ENCODE measurements at places on chromosomes 16 and 17.

- no peak for DNase-seq
Observed at GRCh38 chr17:15662681-15663080, 21.4 kb downstream of the TRIM16 start.

DNA sequence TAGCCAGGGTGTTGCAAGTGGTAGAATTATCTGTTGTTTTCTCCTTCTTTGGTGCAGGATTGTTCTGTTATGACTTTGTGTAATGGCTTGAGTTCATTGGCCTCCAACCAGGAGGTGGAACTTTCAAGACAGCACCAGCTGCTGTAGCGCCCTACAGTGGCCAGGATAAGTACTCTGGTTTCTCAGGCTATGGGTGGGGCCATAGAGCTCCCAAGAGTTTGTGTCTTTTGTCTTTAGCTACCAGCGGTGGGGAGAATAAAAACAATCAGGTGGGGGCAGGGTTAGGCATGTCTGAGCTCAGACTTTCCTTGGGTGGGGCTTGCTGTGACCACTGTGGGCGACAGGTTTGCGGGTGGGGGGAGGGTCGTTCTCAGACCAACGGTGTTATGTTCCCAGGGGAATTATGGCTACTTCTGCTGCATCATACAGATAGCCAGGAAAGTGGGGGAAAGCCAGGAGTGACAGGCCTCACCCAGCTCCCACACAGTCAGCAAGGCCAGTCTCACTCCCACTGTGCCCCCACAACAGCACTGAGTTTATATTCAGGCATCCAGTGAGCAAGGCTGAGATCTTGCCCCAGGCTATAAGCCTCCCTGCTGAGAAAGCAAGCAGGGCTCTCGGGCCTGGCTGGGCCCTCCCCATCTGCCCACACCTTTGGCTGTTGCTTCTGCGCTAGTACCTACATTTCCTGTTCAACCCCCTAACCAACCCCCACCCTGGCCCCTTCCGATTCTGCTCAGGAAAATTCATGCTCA, 15.4 kb downstream of the ABCA10 start:
- DNase-seq, result no peak

- DNase-seq, result peak; percentile 22
Observed at GRCh38 chr16:72172105-72173034, at the start of gene PMFBP1. PMFBP1 (minus strand) TSS chr16:72172155; CDS start chr16:72171208, 947 bp downstream.

DNA sequence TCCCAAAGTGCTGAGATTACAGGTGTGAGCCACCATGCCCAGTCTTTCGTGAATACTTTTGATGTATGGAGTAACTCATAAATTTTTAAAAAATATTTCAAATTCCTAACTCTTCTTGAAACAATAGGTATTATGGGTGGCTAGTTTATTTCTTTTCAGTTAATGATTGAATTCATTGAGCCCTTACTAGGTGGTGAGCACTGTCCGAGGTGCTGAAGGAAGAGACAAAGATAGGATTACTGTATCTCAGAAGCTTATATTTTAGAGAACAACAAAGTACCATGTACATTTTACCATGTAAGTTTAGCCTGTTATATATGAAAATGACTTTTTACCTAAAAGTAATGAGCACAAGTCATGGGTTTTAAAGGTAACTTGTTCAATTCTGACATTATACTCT, 418.3 kb downstream of the NPIPA7 start:
- no peak for DNase-seq

GRCh38 chr16:25691519-25692091, at the start of gene HS3ST4:
HS3ST4 (plus strand) TSS chr16:25691959.
- DNase-seq, result no peak

DNA sequence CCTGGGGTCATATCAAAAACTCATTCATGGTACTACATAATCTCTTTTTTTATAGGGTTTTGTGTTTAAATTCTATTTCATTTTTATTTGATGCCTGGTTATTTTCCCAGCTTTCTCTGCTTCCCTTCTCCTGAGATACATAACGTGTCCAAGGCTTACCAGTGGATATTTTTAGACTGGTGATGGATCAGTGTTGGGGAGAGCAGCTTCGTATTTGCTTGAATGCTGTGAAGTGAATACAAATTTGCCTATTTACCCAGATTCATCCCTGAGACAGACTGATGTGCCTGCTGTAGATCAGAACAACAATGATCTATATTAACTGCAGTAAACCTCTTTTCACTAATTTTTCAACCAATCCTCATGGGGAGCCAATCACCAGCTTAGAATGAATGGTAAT, 43.2 kb upstream of the FOXJ1 start:
- no peak for DNase-seq

DNA sequence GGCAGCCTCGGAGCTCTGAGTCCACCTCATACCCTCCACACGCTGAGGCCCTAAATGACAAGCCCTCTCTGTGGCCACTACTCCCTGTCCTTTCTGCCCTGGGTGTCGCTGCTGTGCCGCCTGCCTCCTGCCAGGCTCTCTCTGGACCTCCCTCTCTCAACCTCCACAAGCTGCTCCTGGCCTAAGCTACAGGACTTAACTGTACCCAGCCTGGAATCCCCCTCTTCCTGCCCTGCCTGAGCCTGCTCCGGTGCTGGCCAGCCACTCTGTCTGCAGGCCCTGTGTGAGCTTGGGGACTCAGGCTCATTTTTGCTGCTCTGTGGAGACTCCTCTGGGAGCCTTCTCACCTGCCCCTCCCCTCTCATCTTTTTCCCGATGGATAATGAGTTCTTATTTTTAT, 21.5 kb downstream of the IFT140 start:
- DNase-seq, result no peak

DNA sequence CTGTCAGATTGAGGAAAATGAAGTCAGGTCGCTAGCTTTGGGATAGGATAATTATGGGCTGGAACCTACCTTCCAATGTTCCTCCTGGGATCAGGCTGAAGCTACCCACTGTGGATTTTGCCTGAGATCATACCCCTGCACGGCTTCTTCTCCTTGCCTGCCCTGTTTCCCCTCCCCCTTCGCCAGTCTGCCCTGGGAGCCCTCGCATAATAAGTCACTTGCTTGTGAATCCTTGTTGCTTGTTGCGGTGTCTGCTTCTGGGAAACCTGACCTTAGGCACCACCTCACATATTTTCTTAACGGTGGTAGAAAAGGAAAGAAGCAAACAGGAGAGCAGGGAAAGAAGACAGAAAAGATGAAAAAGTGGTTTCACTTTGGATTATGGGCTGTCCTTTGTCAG, 13.3 kb upstream of the PMP22 start:
- DNase-seq, result no peak

GRCh38 chr16:31177136-31177535, 2.8 kb upstream of the FUS start:
- no peak for DNase-seq

DNA sequence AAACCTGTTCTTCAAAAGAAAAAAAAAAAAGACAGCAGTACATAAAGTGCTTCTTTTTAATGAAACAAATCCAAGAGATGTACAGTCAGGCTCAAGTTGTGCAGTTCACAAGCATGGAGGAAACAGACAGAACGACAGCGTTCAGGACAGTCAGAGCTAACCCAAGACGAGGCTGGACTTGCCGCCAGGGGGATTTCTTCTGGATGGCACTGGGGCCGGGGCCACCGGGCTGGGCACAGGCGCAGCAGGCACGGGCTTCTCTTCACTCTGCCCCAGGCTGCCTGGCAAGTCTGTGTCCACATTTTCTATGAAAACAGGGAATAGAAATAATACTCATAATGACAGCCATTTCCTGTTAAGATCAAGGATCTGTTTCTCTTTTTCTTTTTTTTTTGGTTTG, 4.4 kb upstream of the NT5C start:
- DNase-seq, result no peak

- DNase-seq, result peak; percentile 53
Observed at GRCh38 chr17:16419074-16419928, 3.9 kb downstream of the TRPV2 start.
